Stimulated activated CD4-positive, alpha-beta T cell treated with anti-CD3 and anti-CD28 coated beads, TNF-alpha, amount 100 ng/mL, for 48 hours (primary cell): ENCODE measurements at places on chromosomes 6 and 20.

GRCh38 chr6:114090626-114091025 is 119.7 kb upstream of the HDAC2 start:
- DNase-seq, result no peak

DNA sequence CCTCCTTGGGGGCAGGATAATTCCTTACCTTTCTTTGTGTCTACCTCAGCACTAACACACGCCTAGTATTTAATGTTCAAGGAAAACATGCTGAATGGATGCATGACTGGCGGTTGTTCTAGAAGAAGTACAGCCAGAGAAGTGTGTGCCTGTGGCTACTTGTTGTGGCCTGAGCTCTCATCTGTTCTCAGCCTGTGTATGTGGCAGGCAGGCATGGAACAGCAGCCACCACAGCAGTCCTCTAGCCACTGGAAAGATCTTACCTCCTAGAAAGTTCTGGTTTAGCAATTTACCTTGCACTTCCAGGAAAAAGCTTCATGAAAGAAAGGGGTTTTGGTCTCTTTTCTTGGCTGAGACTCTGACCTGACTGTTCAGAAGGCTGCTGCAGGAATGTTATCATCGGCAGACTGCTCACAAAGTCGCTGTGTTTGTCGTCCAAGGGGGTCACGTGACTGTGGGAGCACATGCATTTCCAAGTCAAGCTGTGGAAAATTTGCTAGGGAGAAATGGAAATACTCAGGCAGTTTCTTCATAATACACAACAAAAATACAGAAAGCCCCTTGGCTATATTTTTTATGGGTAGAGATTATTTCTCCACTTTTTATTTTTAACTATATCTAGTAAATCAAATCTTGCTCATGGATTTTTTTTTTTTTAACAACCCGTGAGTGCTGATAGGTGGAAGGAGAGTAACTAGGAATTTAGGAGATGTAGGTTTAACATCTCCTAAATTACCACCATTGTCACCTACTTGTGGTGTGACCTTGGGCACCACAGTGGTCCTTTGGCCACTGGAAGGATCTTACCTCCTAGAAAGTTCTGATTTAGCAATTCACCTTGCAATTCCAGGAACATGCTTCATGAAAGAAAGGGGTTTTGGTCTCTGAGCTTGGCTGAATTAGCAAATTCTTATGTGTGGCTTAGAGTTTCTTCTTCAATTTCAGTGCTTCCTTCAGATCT is 110.8 kb upstream of the GPR6 start:
- DNase-seq, result no peak

DNA sequence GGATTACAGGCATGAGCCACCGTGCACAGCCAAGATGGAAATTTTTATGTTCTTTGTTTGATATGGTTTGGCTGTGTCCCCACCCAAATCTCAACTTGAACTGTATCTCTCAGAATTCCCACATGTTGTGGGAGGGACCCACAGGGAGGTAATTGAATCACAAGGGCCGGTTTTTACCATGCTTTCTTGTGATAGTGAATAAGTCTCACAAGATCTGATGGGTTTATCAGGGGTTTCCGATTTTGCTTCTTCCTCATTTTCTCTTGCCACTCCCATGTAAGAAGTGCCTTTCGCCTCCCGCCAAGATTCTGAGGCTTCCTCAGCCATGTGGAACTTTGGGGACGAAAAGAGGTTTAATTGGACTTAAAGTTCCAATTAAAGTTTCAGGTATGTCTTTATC is 14.6 kb downstream of the EEF1A1 start:
- no peak for DNase-seq

GRCh38 chr20:59435518-59435917 is 135.1 kb downstream of the EDN3 start:
- no peak for DNase-seq

- no peak for DNase-seq
Measured at GRCh38 chr6:72286911-72287311, 335.0 kb upstream of the KCNQ5 start.

GRCh38 chr6:160088784-160089533 is 32.7 kb upstream of the SLC22A1 start:
- no peak for DNase-seq

DNA sequence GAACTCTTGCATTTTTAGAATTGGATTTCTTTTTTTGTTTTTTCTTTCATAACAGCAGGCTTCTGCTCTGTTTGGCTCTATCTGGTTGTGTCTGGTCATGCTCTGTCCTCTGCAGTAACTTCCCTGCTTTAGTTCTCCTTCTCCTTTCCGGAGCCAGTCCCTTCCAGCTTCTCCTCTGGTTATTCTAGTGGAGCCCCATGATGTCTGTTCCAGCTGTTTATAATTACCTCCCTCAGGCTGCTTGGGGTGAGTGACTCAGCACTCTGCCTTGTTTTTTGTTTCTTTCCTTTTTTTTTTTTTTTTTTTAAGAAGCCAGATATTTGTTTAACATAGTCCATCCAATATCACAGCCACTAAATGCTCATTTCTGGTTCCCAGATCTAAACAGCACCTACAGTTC is 409.6 kb downstream of the MAFB start:
- DNase-seq, result no peak
